ENCODE measurements at places on chromosomes 16 and 17.

GRCh38 chr17:27596096-27596495, 34.9 kb upstream of the LGALS9 start:
- no peak for DNase-seq

DNA sequence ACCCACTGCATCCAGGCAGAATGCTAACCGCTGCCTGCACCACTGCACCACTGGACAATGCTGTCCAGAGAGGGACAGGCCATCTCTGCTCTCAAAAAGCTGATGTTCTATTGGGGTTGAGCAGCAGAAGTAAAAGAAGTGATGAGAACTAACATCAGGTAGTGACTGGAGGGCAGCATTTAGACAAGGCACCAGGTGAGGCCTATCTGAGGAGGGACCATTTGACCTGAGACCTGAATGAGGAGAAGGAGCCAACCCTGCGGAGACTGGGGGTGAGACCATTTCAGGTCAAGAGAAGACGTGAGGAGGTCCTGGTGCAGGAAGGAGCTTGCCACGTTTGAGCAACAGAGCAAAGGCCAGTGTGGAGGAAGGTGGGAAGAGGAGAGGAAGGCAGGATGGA, 34.0 kb downstream of the NTN1 start:
- no peak for DNase-seq

DNA sequence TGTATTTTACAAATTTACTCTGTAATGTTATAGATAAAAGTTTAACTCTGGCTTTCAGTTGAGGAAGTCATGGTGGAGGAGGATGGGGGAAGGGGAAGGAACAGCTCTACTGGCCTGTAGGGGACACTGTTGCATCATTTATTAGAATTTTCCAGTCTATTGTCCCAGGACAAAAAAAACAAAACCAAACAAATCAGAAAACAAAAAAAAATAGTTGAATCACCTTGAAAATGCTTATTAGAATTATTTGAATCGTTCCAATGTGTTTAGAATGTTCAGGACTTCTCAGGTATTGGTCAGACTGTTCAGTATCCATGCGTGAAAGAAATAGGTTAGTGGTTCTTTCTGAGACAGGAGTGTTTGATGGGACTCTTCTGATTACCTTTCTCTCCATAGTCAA, 242.0 kb downstream of the FTO start:
- peak; percentile 21 for DNase-seq

DNA sequence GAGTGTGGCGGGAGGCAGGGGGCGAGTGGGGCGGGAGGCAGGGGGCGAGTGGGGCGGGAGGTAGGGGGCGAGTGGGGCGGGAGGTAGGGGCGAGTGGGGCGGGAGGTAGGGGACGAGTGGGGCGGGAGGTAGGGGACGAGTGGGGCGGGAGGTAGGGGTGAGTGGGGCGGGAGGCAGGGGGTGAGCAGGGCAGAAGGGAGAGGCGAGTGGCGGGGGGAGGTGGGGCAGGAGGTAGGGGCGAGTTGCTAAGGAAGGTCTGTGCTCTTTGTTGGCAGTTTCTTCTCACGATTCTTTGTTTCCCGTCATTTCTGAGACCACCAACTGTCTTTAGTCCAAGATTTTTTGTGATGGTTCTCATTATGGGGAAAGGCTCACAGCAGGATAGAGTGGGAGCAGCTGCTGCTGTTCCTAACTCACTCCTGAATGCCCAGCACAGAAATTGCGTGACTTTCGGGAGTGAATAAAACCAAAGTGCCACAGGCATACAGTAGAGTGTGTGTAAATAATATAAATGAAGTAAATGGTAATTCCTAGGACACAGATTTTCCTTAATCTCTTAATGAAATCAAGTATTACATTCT, 44.7 kb downstream of the COG7 start:
- DNase-seq = no peak

DNA sequence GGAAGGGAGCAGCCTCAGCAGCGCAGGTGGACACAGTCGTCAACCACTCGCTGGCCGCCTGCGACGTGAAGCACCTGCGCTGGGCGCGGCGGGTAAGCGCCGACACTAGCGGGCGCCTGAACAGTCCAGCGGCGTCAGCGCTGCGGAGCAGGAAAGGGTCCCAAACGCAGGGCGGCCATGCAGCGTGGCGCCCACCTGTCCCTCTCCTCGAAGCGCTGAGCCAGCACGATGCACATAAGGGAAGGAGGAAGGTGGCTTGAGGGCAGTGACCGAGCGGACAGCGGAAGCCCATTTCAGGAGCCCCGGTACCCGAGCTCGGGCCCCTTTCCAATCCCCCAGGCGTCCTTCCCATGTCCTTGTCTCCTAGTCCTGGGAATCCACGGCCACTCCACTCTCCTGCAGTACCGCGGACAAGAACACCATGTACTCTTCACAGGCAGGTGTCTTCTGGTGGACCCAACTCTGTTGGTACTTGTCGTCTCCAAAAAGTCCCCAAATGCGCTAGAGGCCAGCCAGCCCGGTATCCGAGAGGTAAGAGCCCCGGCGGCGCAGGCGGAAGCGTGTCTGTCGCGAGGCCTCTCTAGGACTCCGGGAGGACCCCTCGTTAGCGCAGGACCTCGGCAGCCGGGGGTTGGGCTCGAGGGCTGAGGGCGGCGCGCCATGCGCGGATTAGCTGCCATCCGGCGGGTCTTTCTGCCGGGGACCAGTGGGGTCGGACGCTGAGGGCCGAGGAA, 14.4 kb downstream of the ZNF232 start:
- no peak for DNase-seq

DNA sequence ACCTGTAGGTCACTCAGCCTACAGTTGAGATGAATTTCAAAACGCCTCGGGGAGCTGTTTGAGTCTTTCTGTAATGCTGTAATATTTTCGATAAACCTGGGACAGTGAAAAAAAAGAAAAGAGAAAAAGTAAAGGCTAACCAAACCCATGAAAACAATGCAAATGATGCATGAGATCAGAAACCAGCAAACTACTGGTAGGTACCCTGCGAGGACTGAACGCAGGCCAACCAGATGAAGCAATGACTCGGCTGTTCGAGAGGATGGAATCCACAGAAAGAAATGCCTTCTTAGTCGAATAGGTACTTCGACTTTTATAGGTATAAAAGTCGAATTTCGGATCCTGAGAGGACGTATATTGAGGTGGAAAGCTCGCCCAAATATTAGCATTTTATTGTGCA, 509 bp upstream of the ATAD5 start:
- DNase-seq = no peak

DNA sequence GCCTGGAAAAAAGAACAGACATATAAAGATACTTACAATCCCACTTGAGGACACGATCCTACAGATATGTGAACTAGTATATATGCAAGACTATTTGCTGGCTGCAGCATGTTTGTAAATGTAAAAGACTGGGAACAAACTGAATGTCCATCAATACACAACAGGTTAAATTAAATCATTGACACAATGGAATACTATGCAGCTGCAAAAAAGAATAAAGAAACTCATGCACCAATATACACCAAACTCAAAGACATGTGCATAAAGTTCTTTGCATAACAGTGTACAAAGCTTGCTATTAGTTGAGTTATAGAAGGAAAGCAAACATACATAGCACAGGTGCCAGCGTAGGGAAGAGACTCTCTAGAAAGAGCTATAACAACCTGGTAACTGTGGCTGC, 61.9 kb upstream of the SREBF1 start:
- DNase-seq = no peak

DNA sequence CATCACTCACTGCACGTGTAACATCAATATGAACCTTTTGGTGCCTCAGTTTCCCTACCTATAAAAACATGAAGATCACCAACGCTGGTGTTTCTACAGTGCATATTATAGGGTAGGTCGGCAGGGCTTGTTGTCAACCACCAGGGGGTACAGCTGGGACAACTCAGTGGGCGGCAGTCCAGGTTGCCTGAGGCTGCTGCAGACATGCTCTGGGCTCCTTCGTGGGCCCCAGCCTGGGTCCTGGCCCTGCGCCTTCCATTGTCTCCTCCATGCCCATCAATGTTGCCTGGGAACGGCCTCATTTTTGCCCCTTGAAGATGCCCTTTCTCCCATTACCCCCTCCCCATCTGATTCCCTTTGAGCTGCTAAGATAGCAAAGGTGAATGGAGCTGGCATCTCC, 89.8 kb downstream of the GSG1L start:
- no peak for DNase-seq

DNA sequence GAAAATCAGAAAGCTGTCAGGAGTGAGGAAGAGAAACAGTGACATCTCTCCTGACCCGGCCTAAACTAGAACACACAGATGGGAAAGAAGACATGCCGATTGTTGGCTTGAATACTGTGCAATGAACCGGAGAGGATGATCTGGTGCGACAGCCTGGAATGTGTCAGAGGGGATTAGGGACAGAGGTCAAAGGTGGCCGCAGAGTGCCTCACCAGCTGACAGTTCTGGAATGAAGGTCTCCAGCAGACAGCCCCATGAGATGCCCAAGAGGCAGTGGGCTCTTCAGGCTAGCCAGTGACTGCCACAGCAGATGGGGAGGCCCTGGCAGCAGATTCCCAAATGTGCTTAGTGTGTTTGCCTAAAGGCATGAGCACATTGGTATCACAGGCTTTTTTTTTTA, 623.2 kb downstream of the CDH8 start:
- no peak for DNase-seq

- DNase-seq = no peak
These were observed 8.2 kb downstream of the PDE6G start for GRCh38 chr17:81648013-81648706.

GRCh38 chr16:56343661-56344517, 81.5 kb downstream of the AMFR start:
- DNase-seq = no peak

GRCh38 chr16:85856079-85856478, 42.9 kb upstream of the IRF8 start:
- DNase-seq = no peak

DNA sequence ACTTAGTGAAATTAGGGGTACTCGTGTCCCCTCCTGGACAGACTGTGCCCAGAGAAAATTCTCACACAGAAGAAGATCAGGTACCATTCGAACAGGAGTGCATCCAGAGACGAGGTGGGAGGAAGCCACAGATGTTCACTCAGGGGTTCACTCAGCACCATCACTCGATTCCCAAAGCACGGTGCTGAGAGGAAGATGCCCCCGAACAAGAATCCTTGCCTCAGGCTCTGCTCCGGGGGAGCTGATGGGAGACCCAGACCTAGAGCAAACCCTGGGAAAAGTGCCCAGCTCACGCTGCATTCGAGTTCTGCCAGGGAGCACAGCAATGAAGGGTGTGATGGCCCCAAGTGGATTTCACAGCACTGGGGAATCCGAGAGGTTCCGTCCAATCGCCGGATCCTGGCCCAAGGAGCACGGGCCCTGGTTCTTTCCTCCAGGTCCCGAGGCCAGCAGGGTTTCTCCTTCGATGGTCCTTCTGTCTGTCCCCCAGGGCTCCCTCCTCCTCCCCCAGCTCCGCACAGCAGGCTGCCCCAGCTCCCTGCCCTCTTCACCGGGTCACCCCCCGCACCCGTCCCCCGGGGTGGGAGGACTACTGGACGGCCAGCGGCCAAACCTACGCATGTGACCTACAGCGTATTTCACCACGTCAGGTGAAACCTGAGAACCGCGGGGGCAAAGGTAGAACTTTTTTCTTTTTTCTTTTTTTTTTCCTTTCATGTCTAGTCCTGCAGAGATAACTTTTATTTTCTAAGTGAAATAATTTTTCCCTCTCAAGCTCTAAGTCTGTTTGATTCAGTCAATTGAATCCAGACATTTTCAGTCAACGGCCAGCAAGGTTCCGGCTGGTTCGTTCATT, 10.2 kb upstream of the UBE2I start:
- DNase-seq = no peak

DNA sequence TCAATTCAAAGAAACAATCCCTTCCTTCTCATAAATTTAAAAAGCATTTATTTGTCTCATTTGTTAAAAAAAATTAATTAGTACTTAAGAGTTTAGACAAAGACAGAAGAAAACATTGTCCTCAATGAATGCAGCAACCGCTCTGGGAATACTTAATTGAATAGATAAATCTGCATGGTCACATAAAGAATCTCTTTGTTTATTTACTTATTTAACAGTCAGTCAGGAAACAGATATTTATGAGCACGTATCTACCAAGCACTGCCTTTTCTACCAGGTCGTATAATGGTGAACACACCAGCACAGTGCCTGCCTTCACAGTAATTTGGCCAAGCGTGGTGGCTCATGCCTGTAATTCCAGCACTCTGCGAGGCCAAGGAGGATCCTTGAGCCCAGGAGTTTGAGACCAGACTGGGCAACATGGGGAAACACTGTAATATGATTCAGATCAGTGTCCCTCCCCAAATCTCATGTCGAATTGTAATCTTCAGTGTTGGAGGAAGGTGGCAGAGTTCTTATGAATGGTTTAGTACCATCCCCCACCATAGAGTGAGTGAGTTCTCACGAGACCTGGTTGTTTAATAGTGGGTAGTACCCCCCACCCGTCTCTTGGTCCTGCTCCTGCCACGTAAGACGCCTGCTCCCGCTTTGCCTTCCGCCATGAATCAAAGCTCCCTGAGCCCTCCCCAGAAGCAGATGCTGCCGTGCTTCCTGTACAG, 8.1 kb downstream of the WIPI1 start:
- DNase-seq = no peak

DNA sequence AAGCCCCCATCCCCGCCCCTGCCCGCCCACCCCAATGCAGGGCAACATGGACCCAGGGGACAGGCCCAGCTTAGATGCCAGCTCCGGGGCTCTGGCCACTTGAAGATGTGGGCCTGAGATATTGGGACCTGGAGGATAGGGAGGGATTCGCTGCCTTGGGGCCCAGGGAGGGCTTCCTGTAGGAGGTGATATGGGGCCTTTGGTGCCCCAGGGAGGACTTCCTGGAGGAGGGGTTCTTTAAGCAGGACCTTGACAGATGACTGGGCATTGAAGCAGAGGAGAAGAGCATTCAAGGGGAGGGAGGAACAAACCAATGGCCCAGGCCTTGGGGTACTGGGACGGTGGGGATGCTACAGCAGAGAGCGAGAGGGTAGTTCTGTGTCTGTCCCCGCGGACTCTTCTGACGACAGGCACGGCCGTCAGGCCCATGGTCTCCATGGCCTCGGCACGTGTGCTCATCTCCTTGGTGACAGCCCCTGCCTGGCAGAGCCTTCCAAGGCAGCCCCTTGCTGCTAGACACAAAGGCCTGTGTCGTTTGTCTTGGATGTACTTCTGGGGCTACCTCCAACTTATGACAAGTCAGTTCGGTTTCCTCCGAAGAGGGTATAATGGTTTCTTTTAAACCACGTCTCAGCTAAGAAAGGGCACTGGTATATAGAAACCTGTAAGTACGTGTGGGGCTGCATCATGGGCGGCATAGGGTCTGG, 55.5 kb upstream of the ZC3H18 start:
- no peak for DNase-seq

- no peak for DNase-seq
These were observed 589 bp downstream of the CLCN7 start for GRCh38 chr16:1474082-1474795.

DNA sequence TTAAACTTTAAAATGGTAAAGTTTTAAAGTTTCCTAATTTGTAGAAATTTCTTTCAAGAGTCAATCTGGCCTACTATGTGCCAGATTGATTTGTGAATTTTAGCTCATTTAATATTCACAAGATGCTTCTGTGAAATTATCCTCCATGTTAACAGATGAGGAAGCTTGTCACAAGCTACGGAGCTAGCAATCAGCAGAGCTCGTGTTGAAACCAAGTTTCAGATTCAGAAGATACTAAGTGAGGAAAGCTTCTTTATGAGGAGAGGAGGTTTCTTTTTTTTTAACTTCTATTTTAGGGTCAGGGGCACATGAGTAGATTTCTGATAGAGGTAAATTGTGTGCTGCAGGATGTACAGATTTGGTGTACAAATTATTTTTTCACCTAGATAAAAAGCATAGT, 135.9 kb downstream of the HS3ST4 start:
- DNase-seq = no peak
